Stimulated activated CD4-positive, alpha-beta T cell treated with anti-CD3 and anti-CD28 coated beads, Interleukin-1b, Interleukin-23, amount 100 ng/mL, for 48 hours (primary cell): ENCODE measurements at places on chromosomes 1 and 21.

GRCh38 chr21:33089395-33090119 is 19.6 kb downstream of the OLIG1 start:
- no peak for DNase-seq

DNA sequence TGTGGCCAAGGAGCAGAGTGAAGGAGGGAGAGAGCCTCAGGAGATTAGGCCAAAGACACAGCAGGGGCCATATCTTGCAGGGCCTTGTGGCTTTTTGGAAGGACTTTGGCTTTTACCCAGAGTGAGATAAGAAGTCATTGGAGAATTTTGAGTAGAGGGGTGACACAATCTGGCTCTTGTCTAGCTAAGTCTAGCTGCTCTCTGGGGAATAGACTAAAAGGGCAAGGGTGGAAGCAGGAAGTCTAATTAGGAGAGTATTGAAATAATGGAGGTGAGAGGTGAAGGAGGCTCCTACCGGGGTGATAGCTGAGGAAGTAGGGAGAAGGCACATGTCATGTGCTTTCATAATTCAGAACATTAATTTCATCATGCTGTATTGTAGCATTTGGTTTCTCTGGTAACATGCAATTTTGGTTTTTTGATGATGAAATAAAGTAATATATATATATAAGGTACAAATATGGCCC is 34.3 kb upstream of the KCNA3 start:
- no peak for DNase-seq

GRCh38 chr1:23594927-23595353 is 35.6 kb upstream of the ID3 start:
- DNase-seq = no peak

GRCh38 chr1:108606478-108606877 is 46.6 kb downstream of the EEIG2 start:
- no peak for DNase-seq

GRCh38 chr1:43269627-43270375 is at the start of gene TMEM125:
TSS of gene TMEM125 (plus strand) at chr1:43269983. CDS start at chr1:43272723, 2,740 bp downstream.
- DNase-seq = no peak

DNA sequence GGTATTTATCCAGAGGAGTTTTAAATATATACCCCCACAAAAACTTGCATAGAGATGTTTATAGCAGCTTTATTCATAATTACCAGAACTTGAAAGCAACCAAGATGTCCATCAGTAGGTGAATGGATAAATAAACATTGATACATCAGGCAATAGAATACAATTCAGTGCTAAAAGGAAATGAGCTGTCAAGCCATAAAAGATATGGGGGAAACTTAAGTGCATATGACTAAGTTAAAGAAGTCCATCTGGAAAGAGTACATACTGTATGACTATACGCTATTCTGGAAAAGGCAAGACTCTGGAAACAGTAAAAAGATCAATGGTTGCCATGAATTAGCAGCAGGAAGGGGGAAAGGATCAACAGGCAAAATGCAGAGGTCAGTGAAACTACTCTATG is 366.7 kb downstream of the HHIPL2 start:
- DNase-seq = no peak

GRCh38 chr1:32886004-32886827 is at the start of gene HPCA:
TSS of gene HPCA (plus strand) at chr1:32886491. CDS start at chr1:32888899, 2,408 bp downstream.
- peak; percentile 54 for DNase-seq

GRCh38 chr1:221612047-221612777 is 129.7 kb downstream of the DUSP10 start:
- DNase-seq = no peak

DNA sequence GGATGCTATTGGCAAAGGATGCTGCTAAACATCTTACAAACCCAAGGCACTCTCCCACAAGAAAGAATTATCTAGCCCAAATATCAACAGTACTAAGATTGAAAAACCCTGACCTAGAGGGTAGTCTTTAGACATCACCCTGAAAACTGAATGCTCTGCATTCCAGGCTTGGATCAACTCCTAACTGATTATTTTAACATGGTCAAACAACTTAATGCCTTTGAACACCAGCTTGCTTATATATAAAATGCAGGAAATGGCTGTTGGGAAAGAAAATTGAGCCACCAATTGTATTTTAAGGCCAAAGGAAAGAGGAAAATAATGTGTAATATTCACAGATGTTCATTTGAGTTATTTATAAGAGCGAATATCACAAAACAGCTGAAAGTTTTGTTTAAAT is 72.2 kb upstream of the C1orf87 start:
- no peak for DNase-seq

- no peak for DNase-seq
Measured at GRCh38 chr1:42932442-42932941, 26.2 kb downstream of the SLC2A1 start.

GRCh38 chr1:183180634-183181056 is 5.4 kb upstream of the LAMC2 start:
- no peak for DNase-seq

DNA sequence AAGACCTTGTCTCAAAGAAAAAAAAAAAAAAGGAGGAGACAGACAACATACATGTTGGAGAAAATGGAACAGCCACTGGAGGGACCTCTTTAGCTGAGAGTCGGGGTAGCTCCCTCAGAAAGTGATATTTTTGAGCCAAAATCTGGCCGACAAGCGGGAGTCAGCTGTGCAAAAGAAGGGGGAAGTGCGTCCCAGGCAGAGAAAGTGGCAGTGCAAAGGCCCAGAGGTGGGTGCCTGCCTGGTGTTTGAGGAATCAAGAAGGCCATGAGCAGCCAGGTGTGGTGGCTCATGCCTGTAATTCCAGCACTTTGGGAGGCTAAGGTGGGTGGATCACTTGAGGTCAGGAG is 6.1 kb upstream of the CROCC start:
- DNase-seq = no peak
